ENCODE measurements at places on chromosomes 6 and 20.

- DNase-seq, result no peak
Measured at GRCh38 chr6:36610956-36611336, 16.8 kb downstream of the SRSF3 start.

GRCh38 chr6:160972111-160972510 is 19.5 kb upstream of the MAP3K4 start:
- DNase-seq, result no peak

- DNase-seq, result no peak
Measured at GRCh38 chr6:125947615-125948014, 9.0 kb upstream of the HINT3 start.

DNA sequence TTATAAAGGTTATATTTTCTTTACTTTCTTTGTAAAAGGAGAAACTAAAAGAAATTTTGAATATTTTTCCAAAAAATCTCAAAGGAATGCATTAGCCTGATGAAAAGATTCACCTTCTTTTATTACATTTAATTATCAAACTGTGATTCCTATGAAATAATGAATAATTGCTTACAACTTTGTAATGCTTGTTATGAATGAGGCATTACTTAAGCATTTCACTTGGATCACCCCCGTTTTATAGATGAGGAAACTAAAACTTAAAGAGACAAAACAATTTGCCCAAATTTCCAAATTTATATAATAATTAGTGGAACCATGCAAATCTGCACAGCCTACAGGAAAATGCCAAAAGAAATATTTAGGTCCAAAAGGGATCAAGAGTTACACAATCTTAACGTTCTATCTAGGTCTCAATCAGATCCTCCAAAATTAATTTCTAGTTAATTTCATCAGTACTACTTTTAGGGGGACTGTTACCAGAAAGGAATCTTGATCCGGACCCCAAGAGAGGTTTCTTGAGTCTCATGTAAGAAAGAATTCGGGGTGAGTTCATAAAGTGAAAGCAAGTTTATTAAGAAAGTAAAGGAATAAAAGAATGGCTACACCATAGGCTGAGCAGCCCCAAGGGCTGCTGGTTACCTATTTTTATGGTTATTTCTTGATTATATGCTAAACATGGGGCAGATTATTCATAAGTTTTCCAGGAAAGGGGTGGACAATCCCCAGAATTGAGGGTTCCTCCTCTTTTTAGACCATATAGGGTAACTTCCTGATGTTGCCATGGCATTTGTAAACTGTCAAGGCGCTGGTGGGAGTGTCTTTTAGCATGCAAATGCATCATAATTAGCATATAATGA is 288.0 kb downstream of the ADGB start:
- DNase-seq, result no peak

- no peak for DNase-seq
Measured at GRCh38 chr6:151733680-151734320, 73.7 kb upstream of the ESR1 start.

GRCh38 chr6:109261811-109262210 is 120.5 kb downstream of the CD164 start:
- DNase-seq, result no peak

- no peak for DNase-seq
Measured at GRCh38 chr6:17439243-17439993, 46.0 kb downstream of the CAP2 start.

DNA sequence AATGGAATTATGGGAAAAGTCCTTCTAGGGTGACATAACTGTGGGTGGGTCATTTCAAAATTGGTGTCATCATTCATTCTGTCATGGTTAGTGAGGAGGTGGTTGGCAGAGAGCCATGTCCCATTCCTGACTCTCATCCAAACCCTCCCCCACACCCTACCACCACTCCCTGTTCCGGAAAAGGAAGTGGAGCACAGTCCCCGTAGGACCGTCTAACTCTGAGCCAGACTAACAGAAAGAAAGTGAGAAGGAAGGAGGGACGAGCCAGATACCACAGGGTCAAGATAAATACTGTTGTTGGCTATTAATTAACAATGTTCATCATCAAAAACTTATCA is 4.8 kb downstream of the TRIM10 start:
- DNase-seq, result no peak

DNA sequence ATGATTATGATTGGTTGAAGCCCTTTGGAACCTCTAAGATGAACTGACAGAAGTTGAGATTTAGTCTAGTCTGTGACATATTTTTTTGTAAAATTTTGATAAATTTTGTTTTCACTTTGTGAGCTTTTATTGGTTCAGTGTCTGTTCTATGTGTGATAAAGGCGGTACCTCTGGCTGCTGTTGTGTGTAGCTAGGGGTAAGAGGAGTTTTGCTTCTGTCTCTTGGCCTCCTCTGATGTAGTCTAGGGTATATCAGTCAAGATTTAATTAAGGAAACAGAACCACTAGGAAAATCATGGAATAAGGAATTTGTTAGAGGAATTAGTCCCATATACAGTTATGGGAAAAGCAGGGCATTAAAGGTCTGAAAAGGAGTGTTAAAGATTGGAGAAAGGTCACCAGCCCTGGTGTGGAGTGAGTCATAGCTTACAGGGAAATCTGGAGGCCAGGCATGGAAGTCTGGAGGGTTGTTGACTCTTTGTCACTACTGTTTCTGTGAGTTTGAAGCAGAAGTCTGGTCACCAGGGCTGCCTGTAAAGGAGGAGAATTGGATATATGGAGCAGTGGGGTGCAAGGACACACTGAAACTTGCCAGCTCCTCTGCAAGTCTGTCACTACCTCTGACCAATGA is 28.5 kb downstream of the CDC5L start:
- no peak for DNase-seq

DNA sequence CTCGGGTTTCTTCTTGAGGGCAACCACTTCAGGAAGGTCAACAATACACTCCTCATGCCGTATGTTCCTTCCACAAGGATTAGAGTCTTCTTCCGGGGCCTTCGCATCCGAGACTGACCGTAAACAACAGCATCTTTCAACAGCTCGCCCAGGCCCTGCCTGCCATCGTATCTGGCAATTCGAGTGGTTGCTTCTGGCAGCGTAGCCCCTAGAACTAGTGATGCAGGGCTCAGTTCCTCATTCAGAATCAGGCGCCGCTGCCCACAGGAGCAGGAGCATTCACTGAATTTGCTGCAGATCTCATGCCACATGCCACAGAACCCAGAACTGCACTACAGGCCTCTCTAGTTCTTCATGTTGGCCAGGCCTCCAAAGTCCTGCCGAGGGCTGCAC is 59.0 kb upstream of the AFDN start:
- DNase-seq, result no peak

DNA sequence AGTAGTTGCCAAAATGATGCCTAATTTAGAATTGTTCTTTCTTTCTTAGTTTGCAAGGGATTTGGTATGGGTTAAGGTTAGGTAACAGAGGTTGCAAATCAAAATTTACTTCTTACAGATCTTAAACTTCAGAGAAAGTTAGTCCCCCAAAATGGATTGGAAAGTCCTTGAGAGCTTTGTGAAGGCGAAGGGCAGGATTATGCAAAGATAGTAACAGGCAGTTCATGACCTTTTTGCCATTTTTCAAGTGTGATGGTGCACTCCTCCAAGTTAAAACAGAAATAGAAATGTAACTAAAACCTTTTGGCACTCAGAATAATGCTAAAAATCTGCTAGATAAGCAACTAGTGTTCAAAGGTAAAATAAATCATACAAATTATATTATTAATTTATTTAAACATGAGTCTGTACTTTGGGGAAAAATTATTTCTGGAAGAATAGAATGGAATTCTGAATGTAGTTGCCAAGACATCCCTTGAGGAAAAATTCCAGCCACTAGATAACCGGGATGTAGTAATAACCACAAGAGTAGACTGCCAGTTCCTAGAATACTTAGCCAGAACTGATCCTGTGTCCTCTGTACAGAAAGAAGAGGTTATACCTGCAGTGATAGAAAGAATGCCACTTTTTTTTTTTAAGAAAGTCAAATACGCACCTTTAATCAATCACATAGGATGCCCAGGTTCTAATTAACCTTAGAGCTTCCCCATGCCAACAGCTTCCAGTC is 31.8 kb upstream of the DAAM2 start:
- DNase-seq, result no peak

DNA sequence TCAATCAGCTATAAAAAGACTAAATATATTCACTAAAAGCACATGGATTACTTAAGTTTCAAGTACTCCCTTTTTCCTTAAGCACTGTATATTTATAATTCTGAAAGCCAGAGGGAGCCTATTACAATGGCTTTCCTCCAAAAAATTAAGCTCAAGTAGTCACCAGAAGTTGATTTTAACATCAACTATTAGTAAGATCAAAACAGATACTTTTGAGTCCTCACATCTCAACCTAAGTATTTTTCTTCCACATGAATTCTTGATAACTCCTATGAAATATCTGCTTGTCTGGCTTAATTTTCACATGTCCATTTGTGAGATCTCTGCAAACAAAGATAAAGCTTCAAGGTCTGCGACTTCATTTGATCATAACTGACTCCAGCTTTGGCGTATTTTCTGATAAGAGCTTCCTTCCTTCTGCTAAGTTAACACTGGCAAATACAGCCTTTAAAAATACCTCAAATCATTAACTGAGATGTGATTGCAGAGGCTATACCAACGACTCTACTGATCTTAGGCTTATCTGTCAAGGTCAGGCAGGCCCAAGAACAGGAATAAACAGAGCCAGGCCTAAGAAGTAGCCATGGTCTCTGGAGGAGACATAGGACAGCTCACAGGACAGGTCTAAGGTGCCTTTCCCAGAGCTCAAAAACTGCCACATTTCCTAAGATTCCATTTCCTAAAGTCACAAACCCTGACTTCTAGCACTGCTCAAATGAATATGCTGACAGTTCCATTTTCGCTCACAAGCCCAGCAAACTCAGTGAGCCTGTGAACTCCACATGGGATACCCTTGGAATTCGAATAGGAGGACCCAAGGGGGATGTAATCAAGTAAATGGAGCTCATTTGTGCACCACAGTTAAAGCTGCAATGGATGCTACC is 10.0 kb downstream of the SNX5 start:
- DNase-seq, result no peak

GRCh38 chr20:17189976-17190695 is 36.7 kb upstream of the PCSK2 start:
- no peak for DNase-seq
